Sciatic nerve (tissue), 2 donors: ENCODE measurements at places on chromosomes 1 and 21.

- DNase-seq = no peak
Measured at GRCh38 chr1:156616463-156616862, 2.8 kb upstream of the HAPLN2 start.

- DNase-seq = no peak
Measured at GRCh38 chr1:48214820-48215219, 7.7 kb upstream of the SLC5A9 start.

DNA sequence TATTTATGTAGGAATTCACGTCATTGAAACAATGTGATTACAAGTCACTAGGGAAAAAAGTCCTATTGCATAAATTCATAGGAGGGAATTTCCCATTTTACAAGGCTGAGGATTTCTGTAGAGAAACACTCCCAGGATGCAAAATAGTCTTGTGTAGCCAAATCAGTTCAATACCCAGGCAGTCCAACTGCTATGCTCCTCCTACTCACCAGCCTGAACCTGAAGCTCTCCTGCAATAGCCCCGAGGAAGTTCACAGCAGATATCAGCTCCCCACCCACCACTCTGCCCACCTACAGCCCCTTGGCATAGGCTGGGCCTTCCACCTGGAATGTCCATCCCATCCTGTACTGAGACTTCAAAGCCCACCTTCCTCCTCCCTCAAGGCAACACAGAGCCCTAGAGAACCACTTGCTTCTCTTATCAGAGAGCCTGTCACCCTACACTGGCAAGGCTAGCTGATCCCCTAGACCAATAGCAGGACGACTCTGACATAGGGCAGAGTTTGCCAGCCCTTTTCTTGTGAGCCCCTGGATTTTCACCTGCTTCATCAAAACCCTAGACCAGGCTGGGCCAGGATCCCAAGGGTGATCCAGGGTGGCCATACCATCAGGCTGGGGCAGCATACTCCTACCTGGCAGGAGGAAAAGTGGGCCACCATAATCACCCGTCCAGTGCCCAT, 1.5 kb downstream of the LSS start:
- DNase-seq = no peak

DNA sequence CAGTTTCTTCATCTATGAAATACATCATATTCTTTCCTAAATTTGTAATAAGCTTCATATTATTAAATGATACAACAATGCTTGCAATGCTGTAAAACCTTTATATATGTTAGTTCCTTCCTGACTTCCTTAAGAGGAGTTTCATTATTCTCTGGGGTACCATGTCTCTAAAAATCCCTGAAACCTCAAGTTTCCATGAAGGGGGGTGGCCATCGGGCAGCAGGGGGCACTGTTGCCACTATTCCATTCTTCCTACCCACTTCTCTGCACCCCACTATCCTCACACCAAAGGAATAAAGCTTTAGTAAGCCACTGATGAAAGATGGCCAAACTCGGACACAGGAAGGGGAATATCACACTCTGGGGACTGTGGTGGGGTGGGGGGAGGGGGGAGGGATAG, 9.0 kb upstream of the DMRTB1 start:
- no peak for DNase-seq

DNA sequence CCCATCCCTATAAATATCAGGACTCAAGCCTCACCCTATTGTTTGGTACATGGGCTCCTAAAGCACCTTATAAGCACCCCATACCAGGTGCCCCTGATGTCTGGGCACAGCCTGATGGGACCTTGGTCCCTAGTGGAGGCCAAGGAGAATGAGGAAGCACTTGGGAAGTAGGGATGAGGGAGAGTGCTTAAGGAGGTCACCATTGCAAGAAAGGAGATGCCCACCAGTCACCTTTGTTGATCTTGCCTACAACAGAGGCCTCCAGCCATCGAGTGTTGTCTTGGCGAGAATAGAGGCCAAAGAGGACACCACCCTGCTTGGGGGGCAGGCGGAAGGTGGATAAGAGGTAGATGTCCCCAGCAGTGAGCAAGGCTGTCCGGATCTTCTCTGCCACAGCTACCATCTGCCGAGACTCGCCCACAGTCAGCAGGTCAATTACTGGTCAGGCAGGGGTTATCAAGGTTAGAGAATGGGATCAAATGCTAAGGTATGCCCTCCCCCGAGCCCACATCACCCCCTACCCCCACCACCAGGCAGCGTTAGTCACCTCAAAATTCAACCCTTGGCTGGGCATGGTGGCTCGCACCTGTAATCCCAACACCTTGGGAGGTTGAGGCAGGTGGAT, 1.6 kb downstream of the THBS3 start:
- DNase-seq = no peak
